Stimulated activated CD8-positive, alpha-beta memory T cell treated with anti-CD3 and anti-CD28 coated beads, Interleukin-4, amount 100 ng/mL, for 1 hour (primary cell): ENCODE measurements at places on chromosomes 1 and 21.
A peak's percentile ranks its signal among the peaks of the same experiment; 100 is the strongest.

DNA sequence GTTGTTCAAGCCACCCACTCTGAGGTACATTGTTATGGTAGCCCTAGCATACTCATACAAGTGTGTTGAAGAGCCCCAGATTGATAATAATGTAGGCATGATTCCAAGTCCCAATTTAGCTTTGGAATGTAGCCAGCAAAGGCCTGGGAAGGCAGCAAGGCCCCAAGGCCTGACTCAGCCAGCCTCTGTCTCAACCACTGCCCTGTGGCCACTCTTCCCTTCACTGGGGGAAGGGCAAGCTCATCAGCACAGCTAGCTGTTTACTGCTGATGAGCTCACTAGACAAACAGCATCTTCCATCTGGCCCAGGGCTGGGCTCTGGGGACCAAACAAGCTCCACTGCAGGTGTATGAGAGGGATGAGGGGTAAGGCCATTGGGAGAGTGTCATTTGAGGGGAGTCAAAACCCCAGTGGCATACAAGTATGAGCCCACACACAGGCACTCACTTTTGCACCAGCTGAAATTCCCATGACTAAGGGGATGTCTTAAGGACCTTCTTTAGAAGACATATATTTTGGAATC lies 2.2 kb upstream of the IRF6 start:
- DNase-seq = no peak

DNA sequence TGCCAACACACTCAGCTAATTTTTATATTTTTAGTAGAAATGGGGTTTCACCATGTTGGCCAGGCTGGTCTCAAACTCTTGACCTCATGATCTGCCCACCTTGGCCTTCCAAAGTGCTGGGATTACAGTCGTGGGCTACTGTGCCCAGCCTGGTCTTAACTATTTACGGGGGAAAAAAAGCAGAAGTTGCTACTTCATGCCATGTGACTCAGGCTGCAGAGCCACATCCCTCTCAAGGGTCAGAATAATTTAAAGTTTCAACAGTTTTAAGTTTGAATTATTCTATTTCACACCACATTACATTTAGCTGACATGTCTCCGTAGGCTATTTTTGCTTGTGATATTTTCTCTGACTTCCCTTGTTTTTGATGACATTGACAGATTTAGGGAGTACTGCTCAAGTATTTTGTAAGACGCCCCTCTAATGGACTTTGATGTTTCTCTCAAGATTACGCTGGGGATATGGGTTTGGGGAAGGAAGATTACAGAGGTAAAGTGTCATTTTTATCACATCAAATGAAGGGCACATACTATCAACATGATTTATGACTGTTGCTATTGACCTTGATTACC lies 14.6 kb upstream of the AGBL4 start:
- no peak for DNase-seq

- no peak for DNase-seq
Measured at GRCh38 chr1:24325587-24326449, 6.7 kb downstream of the GRHL3 start.

DNA sequence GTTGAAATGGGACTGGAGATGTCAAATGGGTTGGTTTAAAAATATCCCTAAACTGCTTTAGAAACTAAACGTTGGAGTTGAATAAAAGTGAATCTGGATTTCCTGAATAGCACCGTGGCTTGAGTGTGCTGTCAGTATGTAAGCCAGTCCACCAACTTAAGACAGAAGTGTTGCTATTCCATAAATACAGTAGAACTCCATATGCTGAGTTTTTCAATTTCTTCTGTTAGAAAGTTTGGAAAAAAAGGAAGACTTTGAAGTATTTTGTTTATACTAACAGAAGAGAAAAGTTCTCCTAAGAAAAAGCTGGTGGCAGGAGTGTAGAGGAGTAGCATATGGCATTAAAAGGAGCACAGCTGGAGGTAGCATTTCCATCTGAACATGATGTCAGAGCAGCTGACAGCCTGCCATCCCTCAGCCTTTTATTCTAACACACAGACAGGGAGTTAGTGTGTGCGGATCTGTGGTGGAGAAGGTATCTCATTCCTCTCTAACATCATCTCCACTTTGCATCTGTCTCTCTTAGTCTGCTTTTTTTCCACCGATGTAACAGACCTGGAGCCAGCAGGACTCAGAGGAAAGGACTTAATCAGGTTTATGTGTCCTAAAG lies at the start of gene ZBTB18:
TSS of gene ZBTB18 (plus strand) at position 449 of the 610 bp plus-strand sequence. CDS start at position 598, 149 bp downstream.
- no peak for DNase-seq

DNA sequence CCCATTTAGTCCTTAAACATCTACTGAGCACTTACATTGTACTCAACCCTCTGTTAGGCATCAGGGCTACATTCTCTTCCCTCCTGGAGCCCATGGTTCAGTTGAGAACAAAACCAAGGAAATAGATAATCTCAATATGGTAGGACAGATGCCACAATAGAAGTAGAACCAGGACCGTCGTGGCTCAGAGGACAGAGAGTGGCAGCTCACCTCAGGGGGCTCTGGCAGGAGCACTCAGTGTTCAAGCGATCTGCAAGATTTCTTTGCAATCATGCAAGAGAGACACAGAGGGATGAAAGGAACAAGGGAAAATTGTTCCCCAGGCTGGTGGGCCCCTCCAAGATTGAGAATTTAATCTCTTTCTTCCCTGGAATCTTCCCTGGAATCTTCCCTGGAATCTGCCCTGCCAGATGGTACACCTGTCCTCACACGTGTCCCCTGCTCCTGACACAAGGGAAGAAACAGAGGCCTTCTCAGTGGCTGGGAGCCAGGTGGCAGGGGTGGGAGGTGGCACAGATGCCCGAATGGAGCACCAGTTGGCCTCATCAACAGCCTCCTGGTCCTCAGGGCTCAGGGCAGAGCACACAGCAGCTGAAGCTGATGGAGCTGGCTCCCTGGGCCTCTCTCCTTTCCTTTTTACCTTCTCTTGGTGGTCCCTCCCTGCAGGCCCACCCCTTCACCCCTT lies 135.4 kb downstream of the PLXNA2 start:
- DNase-seq = no peak

DNA sequence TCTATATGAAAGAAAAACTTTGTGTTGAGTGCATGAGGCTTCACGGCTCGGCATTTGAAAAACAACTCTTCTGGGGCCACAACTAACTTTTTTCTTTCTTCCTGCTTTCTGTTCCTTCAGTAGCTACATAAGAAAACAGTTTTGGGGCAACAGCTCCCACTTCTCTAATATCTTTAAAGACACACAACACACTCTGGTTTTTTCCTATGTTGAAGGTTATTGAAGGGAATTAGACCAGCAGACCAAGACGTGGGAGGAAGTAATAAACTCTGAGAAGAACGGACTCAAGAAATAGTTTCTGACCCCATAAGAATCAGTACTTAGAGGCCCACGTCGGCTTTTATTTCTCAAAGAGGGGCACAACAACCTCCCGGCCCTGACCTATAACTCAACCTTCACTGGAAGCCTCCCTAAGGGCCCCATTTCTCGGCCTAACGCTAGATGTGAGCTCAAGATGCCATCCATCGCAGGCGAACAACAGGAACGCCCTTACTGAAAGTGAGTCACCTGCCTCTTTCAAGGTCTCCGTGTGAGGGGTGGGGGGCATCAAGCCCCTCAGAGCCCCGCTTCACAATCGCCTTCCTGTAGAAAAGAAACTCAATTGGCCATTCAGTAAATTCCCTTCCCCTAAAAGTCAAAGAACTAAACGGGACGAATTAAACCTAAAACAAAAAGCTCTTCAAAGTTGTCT lies 844 bp downstream of the ZMYM6 start:
- peak; percentile 6 for DNase-seq

- no peak for DNase-seq
Measured at GRCh38 chr21:38250991-38251418, 5.8 kb upstream of the KCNJ15 start.

- DNase-seq = no peak
Measured at GRCh38 chr1:175171036-175171913, 21.3 kb downstream of the KIAA0040 start.

DNA sequence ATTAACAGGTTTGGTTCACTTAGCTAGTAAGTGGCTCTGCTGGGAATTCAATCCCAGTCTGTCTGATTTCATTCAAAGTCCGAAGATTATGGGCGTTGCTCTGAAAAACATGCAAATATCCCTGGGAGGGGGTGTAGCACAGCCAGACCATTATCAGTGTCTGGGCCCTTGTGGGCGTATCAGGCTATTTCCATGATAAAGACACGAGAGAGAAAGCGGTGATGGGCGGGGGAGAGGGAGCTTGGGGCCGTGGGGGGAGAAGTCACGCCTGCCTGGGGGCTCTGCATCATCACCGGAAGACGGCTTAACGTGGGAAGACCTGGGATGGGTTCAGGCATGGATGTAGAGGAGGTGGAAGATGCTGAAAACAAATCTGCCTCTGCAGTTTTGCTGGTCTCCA lies 25.8 kb downstream of the IL6R start:
- no peak for DNase-seq

DNA sequence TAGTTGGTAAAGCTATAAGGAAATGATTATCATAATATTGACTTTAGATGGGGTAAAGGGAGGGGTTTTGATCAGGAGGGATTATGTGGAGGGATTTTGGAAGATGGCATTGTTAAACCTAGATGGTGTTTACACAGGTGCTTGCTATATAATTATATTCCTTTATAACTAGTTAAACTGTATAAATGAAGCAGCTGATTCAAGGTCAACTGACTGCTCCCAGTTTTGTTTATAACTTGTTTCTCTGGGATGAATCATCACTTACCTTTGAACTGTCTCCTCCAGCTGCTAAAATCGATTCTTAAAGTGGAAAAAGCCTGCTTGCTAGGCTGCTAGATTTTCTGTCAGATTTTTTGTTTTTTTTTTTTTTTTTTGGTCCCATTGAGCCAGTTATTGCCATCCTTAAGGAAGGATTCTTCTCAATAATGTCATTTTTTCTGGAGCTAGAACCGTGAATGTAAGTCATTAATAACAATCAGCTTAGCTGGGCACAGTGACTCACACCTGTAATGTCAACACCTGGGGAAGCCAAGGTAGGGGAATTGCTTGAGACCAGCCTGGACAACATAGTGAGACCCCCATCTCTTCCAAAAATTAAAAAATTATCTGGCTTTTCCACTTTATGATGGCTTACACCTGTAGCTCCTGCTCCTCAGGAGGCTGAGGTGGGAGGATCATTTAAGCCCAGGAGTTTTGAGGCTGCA lies 153.2 kb downstream of the PIK3R3 start:
- DNase-seq = no peak

- no peak for DNase-seq
Measured at GRCh38 chr1:47930210-47930840, 66.9 kb downstream of the TRABD2B start.

GRCh38 chr1:208083016-208083714 lies 161.0 kb downstream of the PLXNA2 start:
- DNase-seq = no peak

GRCh38 chr1:77533660-77534305 lies 148.7 kb downstream of the ZZZ3 start:
- peak; percentile 20 for DNase-seq

DNA sequence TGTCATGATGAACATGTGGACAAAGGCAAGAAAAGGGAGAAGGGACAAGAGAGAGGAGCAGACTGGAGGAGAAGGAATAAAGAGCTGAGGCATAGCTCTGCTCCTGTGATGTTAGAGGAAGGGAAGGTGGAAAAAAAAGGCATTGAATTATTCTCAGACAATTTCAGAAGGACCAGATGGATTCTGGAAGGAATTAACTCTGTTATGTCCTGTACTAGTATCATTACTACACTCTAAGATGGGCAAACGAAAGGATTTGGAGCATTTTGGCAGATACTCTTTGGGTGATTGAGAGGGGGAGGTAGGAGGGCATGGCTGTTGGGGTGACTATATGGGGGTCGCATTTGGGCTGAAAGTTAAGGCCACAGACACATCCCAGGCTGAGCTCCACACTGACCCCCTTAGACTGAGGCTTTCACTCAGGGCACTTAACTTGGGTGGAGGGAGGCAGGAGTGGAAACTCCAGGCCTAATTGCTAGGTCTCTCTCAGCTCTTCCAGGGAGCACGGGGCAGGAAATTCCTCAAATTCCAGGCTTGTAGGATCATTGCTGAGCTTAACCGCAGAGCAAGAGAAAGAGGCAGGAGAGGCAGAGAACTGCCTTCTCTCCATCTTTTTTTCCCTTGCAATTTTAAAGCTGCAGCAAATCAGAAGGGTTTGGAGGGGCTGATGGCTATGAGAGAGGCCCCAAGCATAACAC lies 25.9 kb downstream of the KIRREL1 start:
- DNase-seq = no peak
